NCI-H446 (cell line): ENCODE measurements at places on chromosomes 1 and 21.

GRCh38 chr21:31279986-31280385, 64.1 kb downstream of the TIAM1 start:
- no peak for DNase-seq

DNA sequence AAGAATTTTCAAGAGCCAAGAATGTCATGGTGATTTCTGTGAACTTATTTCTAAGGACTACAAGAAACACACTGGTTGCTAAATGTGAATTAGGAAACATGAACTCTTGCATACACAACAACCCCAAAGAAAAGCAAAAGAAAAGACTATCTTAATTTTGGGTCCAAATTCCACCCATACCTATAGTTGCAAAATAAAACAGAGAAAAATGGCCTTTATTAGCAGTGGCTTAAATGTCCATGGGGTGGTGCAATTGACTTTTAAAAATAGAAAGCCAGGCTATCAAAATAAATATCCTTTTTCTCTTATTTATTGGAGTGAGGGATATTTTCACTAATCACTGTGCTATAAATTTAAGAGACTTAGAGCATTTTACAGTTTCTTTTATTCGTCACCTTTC, 80.9 kb upstream of the DPYD start:
- DNase-seq = peak; percentile 10

GRCh38 chr1:159091607-159092031, 15.1 kb upstream of the AIM2 start:
- no peak for DNase-seq

DNA sequence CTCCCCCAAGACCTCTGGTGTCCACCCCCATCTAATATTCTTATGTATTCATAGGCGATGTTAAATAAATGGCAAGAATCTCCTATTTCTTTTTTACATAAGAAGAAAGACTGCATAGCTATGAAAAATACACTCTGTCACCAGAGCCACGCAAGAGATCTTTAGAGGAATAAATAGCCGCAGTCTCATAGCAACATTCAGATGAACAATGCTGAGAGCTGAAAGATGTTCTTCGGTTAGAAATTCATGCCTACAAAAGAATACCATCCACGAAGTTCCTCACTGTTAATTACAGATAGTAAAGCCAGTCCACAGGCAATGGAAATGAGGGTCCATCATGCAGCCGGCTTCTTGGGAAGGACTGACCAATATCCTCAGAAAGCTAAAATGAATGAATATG, 76.0 kb upstream of the SOD1 start:
- no peak for DNase-seq

GRCh38 chr1:42951588-42951987, 7.1 kb downstream of the SLC2A1 start:
- no peak for DNase-seq

DNA sequence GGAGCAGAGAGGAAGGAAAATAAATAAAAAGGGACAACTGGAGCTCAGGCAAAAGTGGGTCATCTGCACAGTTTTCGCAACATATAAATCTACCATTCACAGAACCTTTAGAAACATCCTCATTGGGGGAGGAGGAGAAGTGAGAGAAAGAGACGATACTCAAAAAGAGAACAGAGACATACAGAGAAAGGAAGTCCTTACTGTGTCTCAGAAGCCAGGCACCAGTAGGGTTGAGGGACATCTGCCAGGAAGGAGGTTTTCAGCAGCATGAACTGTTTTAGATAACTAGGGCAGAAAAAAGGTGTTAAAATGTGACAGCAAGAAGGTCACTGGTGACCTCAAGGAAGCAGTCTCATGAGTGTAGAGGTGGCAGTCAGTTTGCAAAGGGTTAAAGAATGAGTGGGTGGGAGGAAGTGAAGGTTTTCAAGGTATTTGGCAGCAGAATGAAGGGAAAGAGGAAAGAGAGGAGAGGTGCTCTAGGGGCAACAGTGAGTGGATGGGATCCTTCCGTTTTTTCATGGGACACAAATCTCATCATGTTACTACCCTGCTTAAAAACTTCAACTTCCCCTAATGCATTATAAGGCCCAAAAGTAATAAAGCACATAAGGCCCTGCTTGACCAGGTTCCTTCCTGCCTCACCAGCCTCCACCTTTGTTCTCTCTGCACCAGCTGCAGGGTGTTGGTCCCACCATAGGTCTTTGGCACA, 9.5 kb downstream of the JAK1 start:
- DNase-seq = no peak

DNA sequence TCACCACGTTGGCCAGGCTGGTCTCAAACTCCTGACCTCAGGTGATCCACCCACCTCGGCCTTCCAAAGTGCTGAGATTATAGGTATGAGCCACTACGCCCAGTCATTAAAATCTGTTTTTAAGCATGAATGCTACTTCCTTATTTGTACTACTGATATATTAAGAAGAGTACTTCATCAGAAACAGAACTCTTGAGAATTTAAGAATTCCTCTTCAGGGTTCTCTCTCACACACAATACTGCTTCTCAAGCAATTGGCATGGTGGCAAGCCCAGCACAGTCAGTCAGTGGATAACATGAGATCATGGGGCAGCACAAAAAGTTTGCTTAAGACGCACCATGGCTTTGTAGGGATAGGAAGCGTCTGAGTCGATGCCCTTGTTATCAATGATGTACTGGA, 14.1 kb downstream of the CTSS start:
- no peak for DNase-seq

DNA sequence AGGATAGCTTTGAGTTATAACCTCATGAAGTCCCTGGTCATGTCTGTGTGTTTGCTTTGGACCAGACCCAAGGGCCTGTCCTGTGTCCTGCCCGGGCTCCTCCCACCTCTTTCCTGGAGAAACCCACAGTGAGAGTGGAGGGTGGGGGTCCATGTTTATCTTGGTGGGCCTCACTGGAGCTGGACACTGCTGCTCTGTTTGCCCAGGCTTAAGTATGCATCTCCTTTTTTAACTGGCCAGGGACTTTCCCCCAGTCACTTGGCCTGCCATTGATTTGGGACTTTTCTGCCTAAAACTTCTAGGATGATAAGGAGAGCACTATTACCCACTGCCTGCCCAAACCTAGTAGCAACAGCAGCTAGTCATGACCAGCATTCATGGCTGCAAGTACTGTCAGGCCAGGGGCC, 49.8 kb downstream of the DDR2 start:
- no peak for DNase-seq

DNA sequence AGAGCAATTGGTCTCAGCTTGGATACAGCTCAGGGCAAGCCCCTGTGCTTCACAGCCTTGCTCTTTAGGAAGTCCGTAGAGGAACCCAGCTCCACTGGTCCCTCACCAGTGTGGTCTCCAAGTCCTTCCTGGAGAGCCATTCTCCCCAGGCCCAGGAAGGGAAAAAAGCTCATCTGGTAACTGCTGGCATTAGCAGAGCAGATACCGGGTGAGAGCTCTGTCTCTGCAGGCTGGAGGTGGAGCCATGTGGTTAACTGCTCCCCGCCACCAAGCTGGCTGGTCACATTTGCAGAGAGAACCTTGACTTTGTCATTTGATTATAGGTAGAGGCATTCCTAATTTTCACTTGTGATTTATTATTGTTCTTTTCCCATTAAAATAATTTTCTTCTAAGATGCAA, 169.6 kb downstream of the ROR1 start:
- DNase-seq = no peak

GRCh38 chr1:51063121-51063520, 38.9 kb upstream of the C1orf185 start:
- no peak for DNase-seq

DNA sequence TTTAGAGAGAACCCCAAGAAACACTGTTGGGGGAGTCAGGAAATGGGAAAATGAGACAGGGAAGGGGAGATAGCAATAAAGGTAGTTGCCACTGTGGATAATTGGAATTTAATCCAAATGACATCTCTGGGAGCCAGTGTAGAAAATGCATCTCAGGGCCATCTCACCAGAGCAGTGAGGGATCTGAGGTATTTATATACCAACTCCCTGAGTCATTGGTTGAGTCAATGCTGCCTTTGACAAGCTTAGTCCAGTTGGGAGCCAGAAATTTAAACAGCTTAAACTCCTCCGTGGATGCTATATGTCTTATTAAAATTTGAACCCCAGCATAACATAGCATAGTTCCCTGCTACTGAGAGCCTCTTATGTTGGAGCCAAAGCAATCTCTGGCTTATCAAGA, 140.3 kb downstream of the SLC30A10 start:
- no peak for DNase-seq

DNA sequence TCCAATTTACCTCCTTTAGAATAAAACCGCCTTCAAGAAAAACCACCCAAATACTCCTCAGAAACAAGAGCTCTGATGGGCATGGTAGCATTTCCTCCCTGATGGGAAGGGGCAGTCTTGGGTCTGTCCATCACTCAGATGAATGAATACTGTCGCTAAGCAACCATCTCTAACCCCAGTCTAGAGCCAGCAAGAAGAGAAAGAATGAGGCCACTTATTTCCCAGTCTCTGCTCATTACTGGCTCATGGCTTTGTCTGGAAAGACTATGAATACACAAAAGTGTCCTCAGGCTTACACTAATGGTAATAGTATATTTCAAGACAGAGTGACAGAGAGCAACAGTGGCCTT, 51.0 kb upstream of the F3 start:
- DNase-seq = no peak

- DNase-seq = no peak
These were observed 5.5 kb upstream of the LGALS8 start for GRCh38 chr1:236518322-236518721.

- no peak for DNase-seq
These were observed 28.4 kb downstream of the STX6 start for GRCh38 chr1:180994262-180994661.

DNA sequence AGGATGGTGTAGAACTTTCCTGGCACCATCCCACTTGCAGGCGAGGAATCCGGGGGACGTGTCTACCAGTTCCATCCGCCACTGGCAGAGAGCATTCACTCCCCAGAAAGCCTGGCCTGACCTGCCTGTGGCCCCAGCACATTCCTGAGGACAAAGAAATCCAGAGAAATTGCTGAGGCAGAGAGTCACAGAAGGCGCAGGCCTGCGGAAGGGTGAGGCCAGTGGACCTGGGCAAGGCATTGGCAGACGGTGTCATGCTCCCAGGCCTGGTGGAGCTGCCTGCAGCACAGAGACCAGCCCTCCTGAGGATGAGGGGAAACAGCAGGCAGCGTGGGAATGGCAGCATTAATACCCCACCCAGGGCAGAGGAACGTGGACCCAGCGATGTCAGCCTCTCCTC, 81.2 kb upstream of the F3 start:
- no peak for DNase-seq

DNA sequence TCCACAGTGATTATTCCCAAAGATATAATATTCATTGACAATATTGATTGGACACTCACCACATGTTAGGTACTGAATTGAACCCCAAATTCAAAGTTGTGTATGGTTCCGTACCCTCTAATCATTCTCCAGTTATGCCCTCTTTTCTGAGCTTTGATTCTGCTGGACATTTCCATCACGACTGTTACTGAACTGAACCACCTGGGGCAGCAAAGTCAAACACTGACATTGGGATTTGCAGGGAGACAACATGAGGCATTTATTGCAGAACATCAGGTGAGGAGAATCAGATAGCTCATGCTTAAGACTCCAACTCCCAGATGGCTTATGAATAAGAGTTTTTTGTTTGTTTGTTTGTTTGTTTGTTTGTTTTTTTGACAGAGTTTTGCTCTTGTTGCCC, 420.9 kb downstream of the DISC1 start:
- no peak for DNase-seq

DNA sequence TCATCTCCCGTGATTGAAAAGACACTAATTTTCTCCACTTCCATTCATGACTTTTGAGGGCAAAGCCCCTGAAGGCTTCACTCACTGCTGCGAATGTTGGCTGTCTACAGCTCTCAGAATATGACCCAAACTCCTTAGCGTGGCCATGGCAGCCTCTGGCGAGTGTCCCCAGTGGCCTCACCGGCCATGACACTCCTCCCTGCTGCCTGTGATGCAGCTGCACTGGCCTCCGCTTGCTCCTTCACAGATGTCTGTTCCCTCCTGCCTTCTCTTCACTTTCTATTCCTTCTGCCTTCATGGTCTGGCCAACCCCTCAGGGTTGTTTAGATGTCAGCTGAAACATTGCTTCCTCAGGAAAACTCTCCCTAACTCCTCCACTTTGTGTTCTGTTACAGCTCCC, 30.8 kb upstream of the PTPRF start:
- no peak for DNase-seq

DNA sequence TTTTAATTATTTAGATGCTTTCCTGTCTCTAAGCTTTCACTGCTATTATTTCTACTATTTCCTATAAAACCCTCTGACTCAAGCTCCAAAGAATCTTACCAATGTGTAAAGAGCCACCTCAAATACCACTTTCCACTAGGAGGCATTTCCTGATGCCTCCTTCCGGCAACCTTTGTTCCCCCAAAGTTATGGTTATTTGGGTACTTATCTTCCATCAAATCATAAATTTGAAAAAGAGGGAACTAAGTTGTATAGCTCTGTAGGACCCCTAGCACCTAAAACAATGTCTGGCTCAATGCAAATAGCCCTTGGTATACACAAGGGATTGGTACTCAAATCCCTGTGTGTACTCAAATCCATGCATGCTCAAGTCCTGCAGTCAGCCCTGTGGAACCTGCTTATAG, 79.6 kb downstream of the NME7 start:
- DNase-seq = no peak

GRCh38 chr21:32278103-32278502, 746 bp downstream of the MIS18A start:
- DNase-seq = no peak

- no peak for DNase-seq
These were observed 7.6 kb downstream of the DHRS3 start for GRCh38 chr1:12610305-12610935.

- no peak for DNase-seq
These were observed 39.8 kb downstream of the RASSF5 start for GRCh38 chr1:206547104-206547503.

DNA sequence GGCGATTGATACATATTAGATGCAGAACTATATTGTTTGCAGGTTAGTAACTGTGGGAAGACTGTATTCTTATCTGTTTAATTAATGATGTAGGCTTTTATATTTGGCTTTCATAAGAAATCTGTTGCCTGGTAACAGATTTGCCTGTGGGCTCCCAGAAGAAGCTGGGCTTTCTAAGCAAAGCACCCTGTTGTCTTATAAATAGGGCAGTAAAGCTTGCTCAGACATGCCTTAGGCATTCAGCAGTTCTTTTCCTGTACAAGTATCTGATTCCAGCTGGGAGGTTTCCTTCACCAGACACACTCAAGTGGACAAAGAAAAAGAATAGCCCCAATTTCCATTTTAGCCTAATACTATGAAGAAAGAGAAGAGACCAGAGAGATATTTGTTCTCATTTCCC, 524.0 kb downstream of the LRRIQ3 start:
- DNase-seq = no peak
